ENCODE measurements at places on chromosomes 11 and 22. TPM values are rescaled to one million over a fixed set of nuclear protein-coding genes. Genes with fewer than 3 reads are reported as not detected.

- H3K36me3 ChIP-seq: peaks cover 3% of the 10 kb centered on the region
- H3K27ac ChIP-seq: no peak overlapping the region
- no peak overlapping the region for H3K4me3 ChIP-seq
- peaks cover 22% of the 10 kb centered on the region for H3K4me1 ChIP-seq
- no peaks in the 10 kb centered on the region for H3K27me3 ChIP-seq
Observed at GRCh38 chr11:12775955-12776354, 101.7 kb downstream of the TEAD1 start.

NELL1 gene
- not detected for total RNA-seq

SLC5A12 gene
- total RNA-seq: not detected

PGR gene
- total RNA-seq: under 0.01 TPM

DNA sequence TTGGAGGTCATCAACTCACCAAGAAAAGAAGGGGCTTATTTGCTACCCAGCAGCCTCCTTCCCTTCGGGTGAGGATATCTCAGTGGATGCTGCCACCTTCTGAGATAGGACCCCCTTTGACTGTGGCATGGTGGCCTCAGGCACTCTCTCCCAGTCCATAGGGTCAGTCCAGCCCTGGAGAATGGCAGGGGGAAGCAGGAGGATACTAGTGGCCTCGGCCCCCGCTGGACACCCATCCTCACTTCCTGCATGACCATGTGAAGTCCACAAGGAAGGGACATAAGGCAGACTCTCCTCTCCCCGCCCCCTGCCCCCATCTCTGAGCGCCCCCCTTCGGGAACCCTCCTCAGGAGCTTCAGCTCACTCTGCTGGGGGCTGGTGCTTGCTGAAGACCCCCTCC is 24.4 kb downstream of the TPBGL start:
- H3K4me3 ChIP-seq: no peak overlapping the region
- peaks cover 6% of the 10 kb centered on the region for H3K36me3 ChIP-seq
- no peaks in the 10 kb centered on the region for H3K4me1 ChIP-seq
- no peak for DNase-seq
- H3K27ac ChIP-seq: no peak overlapping the region

DNA sequence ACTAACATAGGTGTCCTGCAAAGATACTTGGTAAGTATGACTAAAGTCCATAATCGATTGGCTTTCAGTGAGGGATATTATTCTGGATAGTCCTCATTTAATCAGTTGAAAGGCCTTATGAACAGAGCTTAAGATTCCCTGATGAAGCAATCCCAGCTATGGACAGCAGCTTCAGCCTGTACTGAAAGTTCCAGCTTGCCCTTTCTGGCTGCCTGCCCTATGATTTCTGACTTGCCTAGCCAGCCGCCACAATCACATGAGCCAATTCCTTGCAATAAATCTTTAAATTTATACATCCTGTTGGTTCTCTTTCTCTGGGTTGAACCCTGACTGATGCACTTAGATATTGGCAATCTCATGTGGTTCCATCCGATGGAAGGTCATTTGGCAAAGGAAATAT is 759.0 kb upstream of the API5 start:
- no peak overlapping the region for H3K4me3 ChIP-seq
- no peaks in the 10 kb centered on the region for H3K36me3 ChIP-seq
- no peak overlapping the region for H3K27ac ChIP-seq
- no peak for DNase-seq
- H3K27me3 ChIP-seq: no peaks in the 10 kb centered on the region
